ENCODE measurements at places on chromosomes 3 and 15.
A peak's percentile ranks its signal among the peaks of the same experiment; 100 is the strongest.

DNA sequence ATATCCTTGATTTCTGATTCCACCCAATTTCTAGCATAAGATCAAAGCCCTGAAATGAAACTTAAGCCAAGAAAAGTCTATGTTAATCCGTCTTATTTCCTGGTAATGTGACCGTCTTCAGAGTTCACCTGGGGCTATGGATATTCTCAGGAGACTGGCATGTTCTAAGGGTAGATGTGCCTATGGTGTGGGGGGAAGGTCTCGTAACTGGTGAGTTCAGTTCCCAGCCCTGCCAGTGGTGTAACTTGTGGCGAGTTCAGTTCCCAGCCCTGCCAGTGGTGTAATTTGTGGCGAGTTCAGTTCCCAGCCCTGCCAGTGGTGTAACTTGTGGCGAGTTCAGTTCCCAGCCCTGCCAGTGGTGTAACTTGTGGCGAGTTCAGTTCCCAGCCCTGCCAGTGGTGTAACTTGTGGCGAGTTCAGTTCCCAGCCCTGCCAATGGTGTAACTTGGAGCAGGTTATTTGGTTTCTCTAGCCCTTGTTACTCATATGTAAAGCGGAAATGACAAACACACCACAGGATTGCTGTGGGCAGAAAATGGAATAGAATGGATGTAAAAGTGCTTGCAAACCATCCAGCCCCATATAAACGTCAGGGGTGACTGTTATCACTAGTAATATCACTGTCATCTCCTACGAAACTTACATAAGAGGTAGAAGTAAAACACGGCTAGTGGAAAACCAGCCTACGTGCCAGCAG lies 30.4 kb downstream of the SLC51A start:
- H3K27me3 ChIP-seq = no peaks in the 10 kb centered on the region
- H3K36me3 ChIP-seq = peaks cover 15% of the 10 kb centered on the region
- no peak for DNase-seq
- H3K27ac ChIP-seq = no peak overlapping the region
- no peaks in the 10 kb centered on the region for H3K4me1 ChIP-seq
- H3K4me3 ChIP-seq = no peak overlapping the region

DNA sequence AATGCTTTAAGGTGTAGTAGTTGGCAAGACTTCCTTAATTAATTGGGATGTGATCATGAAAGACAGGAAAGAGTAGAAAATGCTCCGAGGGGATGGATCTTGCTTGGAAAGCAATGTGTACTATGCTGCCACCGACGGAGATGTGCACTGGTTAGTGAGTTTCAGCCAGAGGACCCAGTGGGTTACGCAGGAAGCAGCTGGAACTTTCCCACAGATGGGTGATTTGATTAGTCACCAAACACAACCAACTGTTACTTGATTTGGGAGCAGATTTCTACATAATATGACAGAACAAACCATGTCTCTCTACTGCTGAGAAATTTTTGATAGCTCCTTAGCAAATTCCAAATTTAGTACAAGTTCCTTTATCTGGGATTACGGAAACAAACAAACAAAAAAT lies 245.4 kb upstream of the MCTP2 start:
- no peaks in the 10 kb centered on the region for H3K36me3 ChIP-seq
- H3K27ac ChIP-seq = no peak overlapping the region
- no peak overlapping the region for H3K4me3 ChIP-seq
- DNase-seq = no peak
- H3K27me3 ChIP-seq = no peaks in the 10 kb centered on the region

GRCh38 chr3:113531826-113532697 lies at the start of gene SIDT1:
TSS of gene SIDT1 (plus strand) at chr3:113532555. CDS start at chr3:113533022, 467 bp downstream.
- no peaks in the 10 kb centered on the region for H3K36me3 ChIP-seq
- peak within 1 kb of the TSS; percentile 61 for H3K4me3 ChIP-seq
- no peak for DNase-seq

- H3K36me3 ChIP-seq = peaks cover 22% of the 10 kb centered on the region
- peak; percentile 93 for DNase-seq
- no peak overlapping the region for H3K4me3 ChIP-seq
- peaks cover 51% of the 10 kb centered on the region for H3K4me1 ChIP-seq
- no peaks in the 10 kb centered on the region for H3K27me3 ChIP-seq
Observed at GRCh38 chr15:89197503-89197971, 23.8 kb downstream of the RLBP1 start.

GRCh38 chr15:23787346-23788105 lies 100.4 kb upstream of the NDN start:
- DNase-seq = no peak
- no peaks in the 10 kb centered on the region for H3K27me3 ChIP-seq
- H3K4me3 ChIP-seq = no peak overlapping the region
- H3K4me1 ChIP-seq = no peaks in the 10 kb centered on the region
- H3K27ac ChIP-seq = no peak overlapping the region
- no peaks in the 10 kb centered on the region for H3K36me3 ChIP-seq

GRCh38 chr3:107208100-107208499 lies 169.1 kb upstream of the CCDC54 start:
- no peaks in the 10 kb centered on the region for H3K36me3 ChIP-seq
- H3K4me3 ChIP-seq = no peak overlapping the region
- H3K27me3 ChIP-seq = no peaks in the 10 kb centered on the region
